ENCODE measurements at places on chromosomes 13 and 19.
A peak's percentile ranks its signal among the peaks of the same experiment; 100 is the strongest.

DNA sequence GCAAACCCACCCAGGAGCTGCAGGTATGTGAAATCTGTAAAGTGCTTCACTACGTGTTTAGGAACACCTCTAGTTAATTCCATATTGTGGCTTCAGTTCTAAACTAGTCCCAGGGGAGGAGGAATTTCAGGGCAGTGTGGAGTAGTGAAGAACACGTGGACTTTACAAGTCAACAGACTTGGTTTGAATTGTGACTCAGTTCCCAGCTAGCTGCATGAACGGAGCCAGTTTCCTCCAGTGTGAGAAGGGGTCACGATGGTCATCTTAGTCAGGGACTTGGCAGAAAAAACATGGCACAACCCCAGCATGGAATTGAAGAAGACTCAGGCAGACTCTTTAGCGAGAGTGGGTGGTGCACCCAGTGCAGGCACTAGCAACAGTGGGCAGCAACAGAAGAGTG is 175.7 kb upstream of the UBL3 start:
- DNase-seq, result no peak

DNA sequence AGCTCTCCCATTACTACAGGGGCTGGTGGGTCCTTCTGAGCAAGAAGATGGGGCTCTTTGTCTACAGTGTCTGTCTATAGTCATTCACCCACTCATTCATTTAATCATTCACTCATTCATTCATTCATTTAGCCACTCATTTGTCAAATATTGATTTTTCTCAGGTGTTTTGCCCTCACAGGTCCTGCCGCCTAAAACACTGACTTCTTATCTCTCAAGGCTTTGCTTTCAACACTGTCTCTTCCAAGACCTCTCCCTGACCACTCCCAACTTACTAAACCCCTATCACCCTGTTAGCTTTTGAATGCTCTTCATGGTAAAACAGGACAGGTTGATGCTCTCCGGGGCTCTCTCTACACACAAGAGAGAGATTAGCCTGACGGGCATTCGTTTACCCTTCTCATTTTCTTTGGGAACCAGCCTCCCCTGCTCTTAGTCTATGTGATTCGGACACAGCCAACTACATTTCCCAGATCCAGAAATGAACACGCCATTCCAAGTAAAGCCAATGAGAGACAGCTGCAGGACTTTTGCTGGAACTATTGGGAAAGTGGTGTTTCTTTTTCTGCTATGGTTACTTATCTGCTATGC is 22.7 kb downstream of the FAM187B start:
- DNase-seq, result no peak

- no peak for DNase-seq
Measured at GRCh38 chr13:62973804-62974203, 1558.2 kb upstream of the PCDH20 start.

DNA sequence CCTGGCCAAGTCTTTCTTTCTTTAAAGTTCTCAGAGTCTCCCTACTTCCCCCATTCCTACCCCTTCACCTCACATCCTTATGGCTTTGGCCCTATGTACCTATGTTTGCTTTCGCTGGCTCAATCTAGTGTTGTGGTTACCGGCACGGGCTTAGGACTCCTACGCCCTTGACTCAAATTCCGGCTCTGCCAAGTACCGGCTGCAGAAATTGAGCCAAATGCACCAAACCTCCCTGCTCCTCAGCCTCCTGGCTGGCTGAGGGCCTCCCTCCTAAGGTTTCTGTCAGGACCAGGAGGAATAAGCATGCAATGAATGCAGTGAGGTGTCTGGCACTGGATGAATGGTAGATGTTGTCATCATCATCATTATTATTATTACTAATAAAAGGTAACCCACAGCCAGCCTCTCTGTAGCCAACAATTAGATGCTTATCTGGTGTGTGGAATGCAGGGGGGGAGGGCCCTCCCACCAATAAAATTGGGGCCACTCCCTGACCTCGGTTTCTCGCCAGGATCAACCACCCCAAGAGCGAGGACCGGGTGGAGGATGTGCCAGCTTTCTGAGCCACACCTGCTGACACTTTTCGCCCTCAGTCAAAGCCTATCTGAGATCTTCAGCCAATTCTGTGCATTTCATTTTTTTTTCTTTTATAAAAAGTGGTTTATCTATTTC is 20.7 kb downstream of the KLK5 start:
- no peak for DNase-seq

DNA sequence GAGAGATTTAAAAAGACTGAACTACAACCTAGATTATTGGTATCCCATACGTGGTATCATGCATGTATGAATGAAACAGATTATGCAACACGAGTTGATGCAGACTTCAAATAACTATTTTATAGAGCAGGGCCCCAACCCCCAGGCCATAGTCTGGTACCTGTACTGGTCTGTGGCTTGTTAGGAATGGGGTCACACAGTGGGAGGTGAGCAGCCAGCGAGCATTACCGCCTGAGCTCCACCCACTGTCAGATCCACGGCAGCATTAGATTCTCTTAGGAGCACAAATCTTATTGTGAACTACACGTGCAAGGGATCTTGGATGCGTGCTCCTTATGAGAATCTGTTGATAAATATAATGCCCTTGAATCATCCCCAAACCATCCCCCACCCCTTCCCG is 320.2 kb downstream of the TBC1D4 start:
- no peak for DNase-seq

DNA sequence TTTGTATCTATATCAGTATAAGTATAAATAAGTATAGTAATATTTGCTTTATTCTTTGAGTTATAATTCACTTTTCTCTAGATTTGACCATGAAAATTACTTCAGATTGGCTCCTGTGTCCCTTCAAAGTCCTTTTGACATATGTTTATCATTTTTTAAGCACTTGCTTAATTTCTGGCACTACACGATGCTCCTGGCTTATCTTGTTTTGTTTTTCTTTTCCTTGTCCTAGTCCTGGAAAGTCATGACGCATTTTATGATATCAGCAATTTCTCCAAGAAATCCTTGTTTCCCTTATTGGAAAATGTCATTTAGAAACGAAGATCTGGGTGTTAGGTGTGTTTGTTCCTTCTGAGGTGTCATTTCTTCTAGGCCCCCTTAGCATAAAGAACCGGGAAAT is 226.5 kb downstream of the POU4F1 start:
- no peak for DNase-seq

DNA sequence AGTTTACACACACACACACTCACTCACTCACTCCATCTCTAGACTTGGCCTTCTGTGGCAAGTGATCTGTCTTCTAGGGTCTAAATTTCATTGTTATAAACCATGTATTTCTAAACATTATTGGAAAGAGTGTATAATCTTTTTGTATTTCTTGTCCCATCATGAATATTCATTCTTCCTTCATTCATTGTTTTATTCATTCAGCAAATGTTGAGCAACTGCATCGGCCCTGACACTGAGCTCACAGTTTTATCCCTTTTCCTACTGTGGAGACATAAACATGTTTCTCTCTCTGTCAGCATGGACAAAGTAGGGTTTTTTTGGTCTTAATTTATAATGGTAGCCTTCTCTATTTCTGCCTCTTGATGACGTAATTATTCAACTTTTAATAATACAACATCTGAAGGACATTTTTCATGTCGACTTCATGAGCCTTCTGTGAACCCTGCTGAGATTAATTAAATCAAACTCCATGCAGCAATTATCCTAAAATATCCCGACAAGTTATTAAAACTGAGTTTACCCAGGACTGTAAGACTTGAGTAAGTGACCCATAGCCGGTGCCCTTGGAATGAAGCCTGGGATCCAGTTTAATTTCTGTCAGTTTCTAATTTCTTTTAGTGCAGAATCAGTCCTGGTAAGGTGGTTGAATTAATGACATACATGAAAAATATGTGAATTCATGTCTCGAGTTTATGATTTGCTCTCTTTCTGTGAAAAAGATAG is 7.3 kb downstream of the SPATA13 start:
- DNase-seq, result no peak

- DNase-seq, result no peak
Measured at GRCh38 chr13:43124490-43124889, 101.1 kb downstream of the DNAJC15 start.

GRCh38 chr13:111253365-111253872 is 67.0 kb upstream of the TEX29 start:
- no peak for DNase-seq

GRCh38 chr19:46513461-46514236 is 18.0 kb upstream of the PNMA8B start:
- peak; percentile 44 for DNase-seq

DNA sequence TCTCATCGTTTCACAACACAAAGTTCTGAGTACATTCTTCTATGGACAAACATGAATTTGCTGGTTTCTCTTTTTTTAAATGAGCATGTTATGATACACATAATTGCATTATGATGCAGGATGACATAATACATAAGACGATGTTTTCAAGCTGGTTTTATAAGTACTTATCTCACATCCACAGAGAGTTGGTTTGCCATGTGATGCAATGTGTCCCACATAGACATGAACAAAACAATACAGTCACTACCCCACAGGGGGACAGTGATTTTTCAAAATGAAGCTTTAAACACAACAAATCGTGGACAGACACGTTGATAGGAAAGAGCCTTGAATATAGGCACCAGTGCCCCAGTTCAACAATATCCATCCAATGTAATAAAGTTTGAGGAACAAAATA is 447.1 kb downstream of the KLF12 start:
- DNase-seq, result no peak

GRCh38 chr13:26707122-26708006 is 53.2 kb downstream of the GPR12 start:
- DNase-seq, result no peak

DNA sequence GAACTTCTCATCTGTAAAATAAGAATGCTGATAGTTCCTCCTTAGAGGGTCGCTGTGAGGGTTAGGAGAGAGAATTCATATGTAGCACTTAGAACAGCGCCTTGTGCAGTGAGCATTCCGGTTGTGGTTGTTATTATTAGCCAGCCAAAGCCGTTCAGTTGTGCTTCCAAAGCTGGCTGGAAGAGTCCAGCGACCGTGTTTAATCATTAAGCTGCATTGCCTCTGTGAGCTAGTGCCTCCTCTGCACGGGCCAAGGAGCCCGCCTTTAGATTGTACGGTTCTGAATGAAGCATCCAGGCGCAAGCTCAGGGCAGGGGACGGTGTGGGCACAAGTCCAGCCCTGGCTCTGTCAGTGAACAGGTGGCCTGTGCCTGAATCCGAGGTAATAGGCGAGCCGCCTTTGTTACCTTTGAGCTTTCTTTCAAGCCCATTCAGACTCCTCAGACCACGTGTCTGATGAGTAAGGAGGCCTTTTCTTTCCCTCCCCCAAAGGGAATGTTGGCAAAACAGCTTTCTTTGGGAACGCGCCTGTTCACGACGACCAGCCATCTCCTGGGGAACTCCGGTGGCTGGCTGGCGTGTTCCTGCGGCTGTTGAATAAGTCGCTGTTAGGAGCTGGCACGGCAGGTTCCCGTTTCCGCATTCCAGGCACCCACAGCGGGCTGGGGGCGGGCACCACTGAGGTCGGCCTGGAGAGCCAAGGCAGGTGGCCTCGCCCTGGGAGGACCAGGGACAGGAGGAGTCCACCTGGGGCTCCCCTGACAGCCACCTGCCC is 25.1 kb downstream of the SIPA1L3 start:
- DNase-seq, result no peak

DNA sequence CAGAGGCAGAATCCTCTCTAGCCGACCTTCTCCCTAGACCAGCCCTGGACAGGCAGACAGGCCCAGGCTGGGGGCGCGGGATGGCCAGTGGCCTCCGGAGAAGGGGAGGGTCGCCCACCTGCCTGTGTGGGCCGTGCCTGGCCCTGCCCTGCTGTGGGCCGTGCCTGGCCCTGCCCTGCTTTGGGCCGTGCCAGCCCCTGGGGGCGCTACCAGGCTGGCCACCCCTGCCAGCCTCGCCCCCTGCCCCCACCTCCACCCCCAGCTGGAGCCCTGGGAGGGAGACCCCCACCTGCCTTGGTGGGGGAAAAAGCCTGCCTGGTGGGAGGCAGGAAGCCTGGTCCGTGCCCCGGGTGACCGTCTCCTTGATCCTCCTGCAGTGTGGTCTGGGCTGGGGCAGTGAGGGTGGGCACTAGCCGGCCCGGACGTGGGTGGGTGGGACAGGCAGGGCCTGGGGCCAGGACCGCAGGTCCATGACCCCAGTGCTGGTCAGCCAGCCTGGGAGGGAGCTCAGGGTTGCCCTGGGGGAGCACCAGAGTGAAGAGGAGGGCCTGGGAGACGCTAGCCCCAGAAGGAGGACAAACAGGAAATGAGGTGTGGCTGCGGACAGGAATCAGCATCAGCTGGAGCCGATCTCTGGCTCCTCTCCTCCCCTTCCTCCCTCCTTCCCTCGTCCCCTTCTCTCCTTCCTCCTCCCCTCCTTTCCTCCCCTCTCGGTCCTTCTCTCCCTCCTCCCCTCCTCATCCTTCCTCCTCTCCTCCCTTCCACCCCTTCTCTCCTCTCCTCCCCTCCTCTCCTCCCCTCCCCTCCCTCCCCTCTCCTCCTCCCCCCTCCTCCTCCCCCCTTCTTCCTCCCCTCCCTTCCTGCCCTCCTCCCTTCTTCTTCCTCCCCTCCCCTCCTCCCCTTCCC is 5.1 kb upstream of the MKNK2 start:
- no peak for DNase-seq

DNA sequence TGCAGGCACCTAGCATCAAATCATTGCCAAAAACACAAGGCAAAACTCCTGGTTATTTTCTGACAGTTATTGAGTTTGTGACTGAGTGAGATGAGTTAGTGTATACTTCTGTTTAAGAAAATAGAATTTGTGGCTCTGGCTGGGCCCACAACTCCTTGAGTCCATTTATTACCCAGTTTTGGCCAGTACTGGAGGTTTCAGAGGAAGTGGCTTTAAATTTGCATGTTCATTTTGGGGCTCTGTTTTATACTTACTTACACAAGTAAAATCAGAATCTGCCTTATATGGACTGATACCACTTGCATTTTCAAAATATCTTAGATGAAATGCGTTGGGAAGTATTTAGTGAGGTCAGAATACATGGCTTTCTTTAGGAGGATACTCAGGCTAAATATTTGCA is 29.0 kb downstream of the TNFSF11 start:
- no peak for DNase-seq

- no peak for DNase-seq
Measured at GRCh38 chr13:42990291-42991232, 1.5 kb downstream of the EPSTI1 start.

GRCh38 chr19:9641810-9642209 is 20.8 kb upstream of the ZNF561 start:
- no peak for DNase-seq
